A673 (cell line): ENCODE measurements at places on chromosomes 7 and 10. TPM values are rescaled to one million over a fixed set of nuclear protein-coding genes. Genes with fewer than 3 reads are reported as not detected.

The ACHE gene
- 0.52 and 0.87 TPM in 2 replicates for total RNA-seq

The MMP21 gene
- total RNA-seq, result not detected in 2 replicates

The SORCS1 gene
- 0.34 and 0.50 TPM in 2 replicates for total RNA-seq

The LIPF gene
- not detected in 2 replicates for total RNA-seq

GRCh38 chr10:101189461-101190401 is 39.5 kb downstream of the LBX1 start:
- H3K4me1 ChIP-seq, result no peaks in the 10 kb centered on the region
- no peak overlapping the region for H3K27ac ChIP-seq
- H3K36me3 ChIP-seq, result no peaks in the 10 kb centered on the region
- DNase-seq, result no peak
- no peaks in the 10 kb centered on the region for H3K27me3 ChIP-seq
- H3K4me3 ChIP-seq, result no peak overlapping the region

GRCh38 chr7:48360574-48360973 is 189.3 kb downstream of the ABCA13 start:
- H3K4me3 ChIP-seq, result no peak overlapping the region
- H3K36me3 ChIP-seq, result no peaks in the 10 kb centered on the region
- H3K4me1 ChIP-seq, result no peaks in the 10 kb centered on the region
- no peaks in the 10 kb centered on the region for H3K27me3 ChIP-seq
- H3K27ac ChIP-seq, result no peak overlapping the region
- DNase-seq, result no peak

- DNase-seq, result no peak
- H3K27me3 ChIP-seq, result peaks cover 49% of the 10 kb centered on the region
- no peaks in the 10 kb centered on the region for H3K4me1 ChIP-seq
- H3K36me3 ChIP-seq, result no peaks in the 10 kb centered on the region
Observed at GRCh38 chr10:6072215-6072934, 10.2 kb upstream of the IL2RA start.

GRCh38 chr7:151249732-151250072 is 1.2 kb upstream of the SMARCD3 start:
- no peaks in the 10 kb centered on the region for H3K27me3 ChIP-seq
- peak; percentile 85 for DNase-seq
- no peaks in the 10 kb centered on the region for H3K36me3 ChIP-seq
- peak overlapping the region; percentile 68 for H3K4me3 ChIP-seq
- peak overlapping the region; percentile 80 for H3K27ac ChIP-seq
- H3K4me1 ChIP-seq, result peaks cover 64% of the 10 kb centered on the region

DNA sequence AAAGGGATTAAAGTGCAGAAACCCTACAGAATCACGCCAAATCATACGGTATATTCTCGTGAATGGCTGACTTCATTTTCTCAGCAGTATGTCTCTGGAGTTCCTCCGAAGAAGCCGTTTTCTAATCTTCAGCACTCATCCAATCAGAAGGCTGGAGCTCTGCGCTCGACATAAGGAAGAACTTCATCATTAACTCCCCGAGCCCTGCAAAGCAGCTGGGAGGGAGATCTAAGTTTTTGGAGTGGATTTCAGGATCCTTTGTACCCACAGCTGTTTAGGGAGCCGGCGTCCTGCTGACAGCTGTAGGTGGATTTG is 40.7 kb upstream of the SDK1 start:
- no peaks in the 10 kb centered on the region for H3K36me3 ChIP-seq
- no peaks in the 10 kb centered on the region for H3K4me1 ChIP-seq
- no peaks in the 10 kb centered on the region for H3K27me3 ChIP-seq
- peak; percentile 65 for DNase-seq
- H3K4me3 ChIP-seq, result peak overlapping the region; percentile 49

- H3K27ac ChIP-seq, result peak overlapping the region; percentile 81
- H3K27me3 ChIP-seq, result no peaks in the 10 kb centered on the region
- peaks cover 6% of the 10 kb centered on the region for H3K4me1 ChIP-seq
- peak overlapping the region; percentile 95 for H3K4me3 ChIP-seq
Observed at GRCh38 chr10:3067859-3068179, 471 bp downstream of the PFKP start.

DNA sequence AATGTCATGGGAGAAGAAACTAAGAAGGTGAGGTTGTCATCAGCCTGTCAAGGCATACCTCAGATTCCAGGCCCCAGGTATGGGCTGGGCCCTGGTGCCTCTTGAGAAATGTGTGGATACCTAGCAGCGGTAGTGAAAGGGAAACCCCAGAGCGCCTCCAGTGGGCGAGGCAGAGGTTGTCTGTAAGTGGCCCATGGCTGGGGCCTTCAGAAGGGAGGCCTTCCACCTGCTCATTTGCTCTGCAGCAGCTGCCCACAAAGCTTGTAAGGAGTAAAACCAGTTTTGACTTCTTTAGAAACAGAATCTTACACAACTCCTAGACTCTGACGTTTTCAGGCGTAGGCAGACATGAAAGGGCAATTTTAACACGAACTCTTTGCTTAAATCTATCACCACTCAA is 509.9 kb downstream of the PARD3 start:
- H3K4me1 ChIP-seq, result no peaks in the 10 kb centered on the region
- H3K4me3 ChIP-seq, result no peak overlapping the region
- no peak overlapping the region for H3K27ac ChIP-seq
- H3K27me3 ChIP-seq, result no peaks in the 10 kb centered on the region
- H3K36me3 ChIP-seq, result no peaks in the 10 kb centered on the region

DNA sequence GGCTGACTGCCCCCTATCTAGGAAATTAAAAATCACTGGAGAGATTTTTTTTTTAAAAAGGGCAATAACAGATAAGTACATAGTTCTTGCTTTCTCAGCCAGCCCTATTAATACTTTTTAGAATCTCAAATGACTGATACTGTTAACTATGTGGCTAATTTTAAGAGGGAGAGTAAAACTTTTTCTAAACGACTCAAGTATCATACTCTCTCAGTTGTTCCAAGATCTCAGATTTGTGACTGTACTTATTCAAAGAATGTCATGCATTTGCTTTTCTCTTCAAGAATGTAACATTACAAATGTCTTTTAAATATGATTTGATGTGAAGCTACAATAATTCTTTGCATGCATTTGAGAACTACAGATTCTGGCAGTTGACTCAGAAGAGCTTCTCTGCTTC is 55.4 kb upstream of the RAB11FIP2 start:
- H3K27me3 ChIP-seq, result peaks cover 29% of the 10 kb centered on the region
- no peaks in the 10 kb centered on the region for H3K4me1 ChIP-seq
- H3K36me3 ChIP-seq, result no peaks in the 10 kb centered on the region
- H3K27ac ChIP-seq, result no peak overlapping the region
- H3K4me3 ChIP-seq, result no peak overlapping the region

DNA sequence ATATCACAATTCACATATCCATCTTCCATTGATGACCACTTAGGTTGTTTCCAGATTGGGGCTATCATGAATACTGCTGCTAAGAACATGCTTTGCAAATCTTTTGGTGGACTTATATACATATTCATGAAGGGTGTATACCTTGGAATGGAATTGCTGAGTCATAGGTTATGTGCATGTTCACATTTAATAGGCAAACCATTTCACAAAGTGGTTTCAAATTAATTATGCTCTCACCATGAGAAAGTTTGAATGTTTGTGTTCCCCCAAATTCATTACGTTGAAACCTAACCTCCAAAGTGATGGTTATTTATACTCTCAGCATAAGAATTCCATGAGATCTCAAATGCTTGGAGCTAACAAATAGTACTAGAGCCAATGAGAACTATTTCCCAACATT is 86.4 kb downstream of the VPS41 start:
- no peaks in the 10 kb centered on the region for H3K4me1 ChIP-seq
- no peaks in the 10 kb centered on the region for H3K36me3 ChIP-seq
- peak; percentile 5 for DNase-seq

DNA sequence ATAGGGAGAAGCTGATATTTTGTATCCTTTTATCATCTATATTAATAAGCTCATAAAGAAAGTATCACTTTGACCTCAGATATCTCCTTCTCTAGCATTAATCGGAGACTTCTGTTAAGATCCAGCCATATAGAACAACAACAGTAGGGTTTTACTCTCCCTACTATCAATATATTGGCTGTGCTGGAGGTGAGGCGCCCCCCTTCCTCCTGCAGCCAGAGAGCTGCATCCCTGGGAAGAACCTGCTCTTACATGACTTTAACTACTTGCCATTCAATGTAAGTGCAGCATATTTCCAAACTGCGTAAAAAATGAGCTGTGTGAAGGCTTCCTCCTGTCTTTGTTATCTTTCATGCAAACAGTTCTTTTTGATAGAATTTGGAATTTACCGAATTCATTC is 247.8 kb downstream of the SDK1 start:
- no peak for DNase-seq
- H3K27ac ChIP-seq, result no peak overlapping the region
- H3K4me3 ChIP-seq, result no peak overlapping the region
- H3K4me1 ChIP-seq, result no peaks in the 10 kb centered on the region
- no peaks in the 10 kb centered on the region for H3K27me3 ChIP-seq

- DNase-seq, result no peak
- peaks cover 44% of the 10 kb centered on the region for H3K36me3 ChIP-seq
- peaks cover 50% of the 10 kb centered on the region for H3K4me1 ChIP-seq
- H3K27me3 ChIP-seq, result no peaks in the 10 kb centered on the region
- H3K27ac ChIP-seq, result no peak overlapping the region
Observed at GRCh38 chr7:130908345-130909160, 174.5 kb upstream of the KLF14 start.

- peak overlapping the region; percentile 12 for H3K27ac ChIP-seq
- peaks cover 59% of the 10 kb centered on the region for H3K4me1 ChIP-seq
- peak; percentile 76 for DNase-seq
Observed at GRCh38 chr7:116576350-116577319, 51.8 kb downstream of the CAV1 start.

- H3K27me3 ChIP-seq, result peaks cover 6% of the 10 kb centered on the region
- H3K4me1 ChIP-seq, result peaks cover 10% of the 10 kb centered on the region
- DNase-seq, result no peak
- no peaks in the 10 kb centered on the region for H3K36me3 ChIP-seq
- no peak overlapping the region for H3K4me3 ChIP-seq
Observed at GRCh38 chr7:27992097-27992496, 188.5 kb downstream of the JAZF1 start.

- H3K36me3 ChIP-seq, result no peaks in the 10 kb centered on the region
- DNase-seq, result no peak
- no peaks in the 10 kb centered on the region for H3K27me3 ChIP-seq
- no peak overlapping the region for H3K27ac ChIP-seq
- no peak overlapping the region for H3K4me3 ChIP-seq
Observed at GRCh38 chr7:123500878-123501489, 33.4 kb downstream of the IQUB start.

DNA sequence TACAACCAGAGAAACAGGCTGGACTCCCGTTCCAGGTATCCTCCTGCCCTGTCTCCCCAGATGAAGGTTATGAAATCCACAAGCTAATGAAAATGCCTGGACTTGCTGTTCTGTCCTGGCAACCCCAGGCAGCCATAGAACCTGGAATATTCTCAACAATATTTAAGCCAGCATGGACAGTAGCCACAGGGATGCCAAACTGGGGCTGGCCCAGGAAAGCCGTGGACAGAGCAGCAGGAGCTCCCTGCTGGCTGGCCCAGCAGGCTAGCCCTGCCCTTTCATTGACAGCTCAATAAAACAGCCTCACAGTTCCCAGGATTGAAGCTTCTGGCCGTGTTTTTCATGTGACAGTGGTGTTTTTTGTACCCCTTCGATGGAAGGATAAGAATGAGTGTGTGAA is 230.6 kb downstream of the BMPER start:
- H3K4me3 ChIP-seq, result no peak overlapping the region
- H3K4me1 ChIP-seq, result peaks cover 9% of the 10 kb centered on the region
- H3K27ac ChIP-seq, result no peak overlapping the region
- H3K27me3 ChIP-seq, result no peaks in the 10 kb centered on the region
